AG08395 (cell line): ENCODE measurements at places on chromosomes 11 and 22.
A peak's percentile ranks its signal among the peaks of the same experiment; 100 is the strongest.

DNA sequence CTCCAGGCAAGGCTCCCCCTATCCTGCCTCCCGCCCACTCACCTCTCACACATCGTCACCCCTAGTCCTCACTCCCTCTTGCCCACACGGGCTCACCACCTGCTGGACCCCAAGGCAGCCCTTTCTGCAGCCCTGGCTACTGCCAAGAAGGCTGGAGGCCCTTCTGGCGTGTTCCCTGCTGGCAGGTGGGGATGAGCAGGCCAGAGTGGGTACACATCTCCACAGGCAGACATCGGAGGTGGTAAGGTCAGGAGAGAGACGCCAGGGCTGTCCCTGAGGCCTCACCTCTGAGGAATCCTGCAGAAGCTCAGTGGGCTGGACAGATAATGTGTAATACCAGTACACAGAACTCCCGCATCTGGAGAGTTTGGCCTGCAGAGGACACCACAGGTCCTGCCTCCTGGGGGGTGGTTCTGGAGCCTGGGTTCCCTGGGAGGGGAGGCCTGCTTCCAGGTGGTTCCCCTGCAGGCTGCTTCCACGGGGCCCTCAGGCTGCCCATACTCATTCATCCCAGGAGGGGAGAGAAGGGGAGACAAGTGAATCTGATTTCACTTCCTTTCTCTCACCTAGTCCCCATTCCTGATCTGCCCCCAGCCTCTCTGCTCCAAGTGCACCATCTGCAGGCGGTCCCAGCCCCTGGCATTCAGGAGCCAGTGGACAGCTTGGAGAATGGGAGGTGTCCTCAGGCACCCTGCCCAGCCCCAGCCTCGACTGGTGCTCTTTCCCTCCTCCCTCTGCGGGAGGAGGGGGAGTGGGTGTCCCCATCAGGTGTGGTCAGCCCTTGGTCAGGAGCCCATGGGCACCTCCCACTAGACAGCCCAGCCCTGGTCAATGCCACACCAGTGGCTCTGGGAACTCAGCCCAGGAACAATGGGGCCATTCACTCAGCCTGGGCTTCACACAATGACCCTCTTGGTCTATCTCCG is 6.1 kb upstream of the CHST1 start:
- DNase-seq: no peak

DNA sequence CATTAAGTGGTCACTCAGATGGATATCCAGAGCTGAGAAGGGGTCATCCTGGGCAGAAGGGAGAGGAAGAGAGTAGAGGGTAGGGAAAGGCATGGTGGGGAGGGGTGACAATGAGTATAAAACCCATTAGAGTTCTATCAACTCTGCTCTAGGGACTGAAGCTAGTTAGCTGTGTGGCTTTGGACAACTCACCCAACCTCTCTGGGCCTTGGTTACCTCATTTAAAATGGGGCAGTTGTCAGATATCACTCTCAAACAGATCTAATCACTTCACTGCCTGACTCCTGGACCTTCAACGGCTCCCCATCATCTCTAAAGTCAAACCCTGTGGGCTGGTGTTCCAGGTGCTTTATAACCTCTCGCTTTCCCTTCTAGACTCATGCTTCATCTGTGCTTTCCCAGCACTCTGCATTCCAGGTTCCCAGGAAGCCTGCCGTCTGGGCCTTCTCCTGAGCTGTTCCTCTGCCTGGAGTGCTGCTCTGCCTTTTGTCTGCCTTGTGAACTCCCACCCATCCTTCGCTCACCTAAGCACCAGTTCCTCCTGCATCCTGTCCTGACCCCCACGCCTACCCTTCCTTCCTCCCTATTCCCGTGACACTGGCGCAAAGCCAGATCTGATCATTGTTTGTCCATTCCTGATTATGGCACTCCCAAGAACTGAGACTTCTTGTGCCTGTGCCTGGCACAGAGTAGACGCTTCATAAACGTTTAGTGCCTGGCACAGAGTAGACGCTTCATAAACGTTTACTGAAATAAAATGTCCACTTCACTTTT is 22.3 kb upstream of the KCNJ11 start:
- no peak for DNase-seq

DNA sequence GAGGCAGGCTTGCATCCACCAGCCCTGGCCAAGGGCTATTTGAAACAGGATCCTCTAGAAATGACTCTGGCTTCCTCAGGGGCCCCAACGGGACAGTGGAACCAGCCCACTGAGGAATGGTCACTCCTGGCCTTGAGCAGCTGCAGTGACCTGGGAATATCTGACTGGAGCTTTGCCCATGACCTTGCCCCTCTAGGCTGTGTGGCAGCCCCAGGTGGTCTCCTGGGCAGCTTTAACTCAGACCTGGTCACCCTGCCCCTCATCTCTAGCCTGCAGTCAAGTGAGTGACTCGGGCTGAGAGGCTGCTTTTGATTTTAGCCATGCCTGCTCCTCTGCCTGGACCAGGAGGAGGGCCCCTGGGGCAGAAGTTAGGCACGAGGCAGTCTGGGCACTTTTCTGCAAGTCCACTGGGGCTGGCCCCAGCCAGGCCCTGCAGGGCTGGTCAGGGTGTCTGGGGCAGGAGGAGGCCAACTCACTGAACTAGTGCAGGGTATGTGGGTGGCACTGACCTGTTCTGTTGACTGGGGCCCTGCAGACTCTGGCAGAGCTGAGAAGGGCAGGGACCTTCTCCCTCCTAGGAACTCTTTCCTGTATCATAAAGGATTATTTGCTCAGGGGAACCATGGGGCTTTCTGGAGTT is 13.3 kb downstream of the IL10RA start:
- no peak for DNase-seq

GRCh38 chr11:112837162-112837826 is 123.9 kb upstream of the NCAM1 start:
- no peak for DNase-seq

DNA sequence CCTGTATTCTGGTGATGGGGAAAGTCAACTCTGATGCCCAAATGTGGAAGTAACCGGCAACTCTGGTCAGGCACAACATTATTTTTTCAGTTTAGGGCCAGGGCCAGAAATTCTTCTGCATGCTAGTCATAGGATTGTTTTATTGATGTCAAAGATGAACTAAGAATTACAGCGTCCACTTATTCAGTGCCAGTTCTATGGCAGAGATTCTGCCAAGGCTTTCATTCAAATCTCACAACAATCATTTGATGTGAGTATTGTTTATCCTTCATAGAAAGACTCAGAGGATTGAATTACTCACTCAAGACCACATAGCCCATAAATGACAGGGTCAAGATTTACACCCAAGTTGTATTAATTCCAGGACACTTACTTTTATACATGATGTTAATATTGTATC is 87.7 kb downstream of the TMPRSS5 start:
- peak; percentile 62 for DNase-seq

DNA sequence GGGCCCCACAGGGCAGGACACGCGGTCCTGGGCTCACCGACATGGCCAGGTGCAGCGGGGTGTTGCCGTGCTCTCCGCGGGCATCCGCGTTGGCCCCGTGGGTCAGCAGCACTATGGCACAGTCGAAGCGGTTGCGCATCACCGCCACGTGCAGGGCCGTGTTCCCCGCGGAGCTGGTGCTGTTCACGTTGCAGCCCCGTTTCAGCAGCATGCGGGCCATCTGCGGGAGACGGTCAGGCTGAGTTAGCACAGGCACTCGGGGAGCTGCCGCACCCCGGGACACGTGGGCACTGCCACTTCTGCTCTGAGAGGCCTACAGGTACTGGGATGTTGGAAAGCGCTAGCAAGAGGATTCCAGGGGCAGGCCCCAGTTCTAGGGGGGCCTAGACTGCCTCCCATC is 22.3 kb upstream of the BAIAP2L2 start:
- DNase-seq: no peak

- no peak for DNase-seq
These were observed 96.3 kb upstream of the RAB1B start for GRCh38 chr11:66172146-66172545.

DNA sequence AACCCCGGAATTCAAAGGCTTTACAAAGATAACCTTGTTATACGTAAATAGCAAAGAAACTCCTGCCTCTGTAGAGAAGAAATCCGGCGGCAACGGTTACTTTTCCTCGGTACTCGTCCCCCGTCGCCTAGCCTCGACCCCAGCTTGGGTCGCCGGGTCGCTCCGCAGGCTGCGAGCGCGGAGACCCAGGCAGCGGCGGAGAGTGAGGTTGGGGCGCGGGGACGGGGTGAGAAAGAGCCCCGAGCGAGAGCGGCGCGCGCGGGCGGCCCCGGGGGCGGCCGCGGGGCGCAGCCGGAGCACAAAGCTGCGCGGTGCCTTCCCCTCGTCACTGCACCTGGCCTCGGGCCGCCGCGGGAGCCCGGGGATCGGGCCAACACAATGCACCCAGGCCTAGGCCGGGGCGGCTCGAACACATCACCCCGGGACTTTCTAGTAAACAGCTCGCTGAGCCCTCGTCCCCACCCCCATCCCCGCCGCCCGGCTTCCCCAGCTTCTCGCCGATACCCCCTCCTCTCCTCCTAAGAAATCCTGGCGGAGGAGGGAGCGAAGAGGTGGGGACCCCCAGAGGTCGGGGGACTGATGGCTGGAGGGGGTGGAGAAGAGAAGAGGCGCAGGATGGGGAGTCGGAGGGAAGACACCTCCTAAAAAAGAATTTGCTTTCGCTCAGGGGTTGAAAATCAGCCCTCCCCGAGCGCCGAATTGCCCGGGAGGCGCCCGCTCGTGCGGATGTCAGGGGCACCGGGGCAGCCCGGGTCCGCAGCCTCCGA is 845 bp downstream of the MPPED2 start:
- peak; percentile 19 for DNase-seq

GRCh38 chr11:18299721-18300120 is 22.2 kb downstream of the HPS5 start:
- DNase-seq: no peak

DNA sequence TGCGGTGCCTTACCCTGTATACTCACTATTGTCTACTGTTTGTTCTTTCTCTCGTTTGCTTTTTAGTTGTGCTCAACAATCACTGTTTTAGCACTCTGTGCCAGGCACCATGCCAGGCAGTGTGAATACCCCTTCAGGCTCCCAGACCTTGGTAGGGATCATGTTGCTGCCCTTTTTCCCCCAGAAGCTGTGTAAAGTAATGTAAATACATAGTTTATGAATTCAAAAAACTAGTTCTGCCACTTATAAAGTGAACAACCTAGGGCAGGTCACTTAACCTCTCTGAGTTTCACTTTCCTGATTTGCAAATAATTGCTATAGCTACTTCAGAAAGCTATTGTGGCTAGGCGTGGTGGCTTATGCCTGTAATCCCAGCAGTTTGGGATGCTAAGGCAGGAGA is 81.0 kb upstream of the CTSC start:
- no peak for DNase-seq

DNA sequence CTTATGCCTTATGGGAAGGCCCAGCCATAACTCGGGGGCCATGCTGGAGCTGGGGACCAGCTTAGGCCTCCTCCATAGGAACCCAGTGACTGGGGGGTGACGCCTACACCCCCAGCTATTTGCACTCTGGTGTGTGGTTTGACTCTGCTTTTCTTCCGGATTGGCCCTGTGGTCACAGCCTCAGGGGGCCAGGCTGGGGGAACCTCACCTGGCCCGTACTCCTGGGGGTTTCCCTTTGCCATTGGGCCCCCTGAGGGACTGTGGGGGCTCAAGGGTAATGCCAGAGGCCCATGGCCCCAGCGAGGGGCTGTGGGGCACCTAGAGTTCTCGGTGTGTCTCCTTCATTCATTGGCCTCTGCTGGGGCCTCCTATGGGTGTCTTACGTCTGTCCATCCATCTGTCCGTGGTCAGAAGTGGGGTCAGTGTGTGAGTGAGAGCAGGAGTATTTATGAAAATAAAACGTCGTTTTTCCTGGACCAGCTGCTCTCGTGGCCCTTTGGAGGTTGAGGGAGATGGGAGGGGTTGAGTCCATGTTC is 6.3 kb upstream of the SH3BP1 start:
- DNase-seq: no peak

- no peak for DNase-seq
These were observed 22.7 kb downstream of the LRFN4 start for GRCh38 chr11:66879583-66879982.

- DNase-seq: peak; percentile 64
These were observed 467 bp downstream of the EPS8L2 start for GRCh38 chr11:706439-706956.

DNA sequence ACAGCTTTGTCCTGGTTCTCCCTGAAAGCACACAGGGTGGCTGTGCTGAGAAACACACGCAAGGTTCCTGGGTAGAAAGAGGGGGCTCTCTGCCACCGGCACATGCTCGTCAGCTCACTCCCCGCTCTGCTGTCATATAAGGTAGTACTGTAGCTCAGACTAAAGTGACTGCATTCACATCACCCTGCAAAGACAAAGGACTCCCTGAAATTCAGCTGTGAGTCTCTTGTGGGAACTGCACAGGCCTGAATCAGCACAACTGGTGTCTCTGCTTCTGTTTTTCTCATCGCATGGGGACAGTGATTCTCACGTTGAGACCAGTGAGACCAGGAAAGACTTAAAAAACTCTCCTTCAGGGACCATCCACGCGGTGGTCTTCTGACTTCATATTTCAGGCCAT is 124.1 kb upstream of the BID start:
- no peak for DNase-seq

- no peak for DNase-seq
These were observed 26.1 kb downstream of the B3GAT1 start for GRCh38 chr11:134385774-134386565.

- DNase-seq: no peak
These were observed 3.9 kb downstream of the CHST1 start for GRCh38 chr11:45661439-45662055.

DNA sequence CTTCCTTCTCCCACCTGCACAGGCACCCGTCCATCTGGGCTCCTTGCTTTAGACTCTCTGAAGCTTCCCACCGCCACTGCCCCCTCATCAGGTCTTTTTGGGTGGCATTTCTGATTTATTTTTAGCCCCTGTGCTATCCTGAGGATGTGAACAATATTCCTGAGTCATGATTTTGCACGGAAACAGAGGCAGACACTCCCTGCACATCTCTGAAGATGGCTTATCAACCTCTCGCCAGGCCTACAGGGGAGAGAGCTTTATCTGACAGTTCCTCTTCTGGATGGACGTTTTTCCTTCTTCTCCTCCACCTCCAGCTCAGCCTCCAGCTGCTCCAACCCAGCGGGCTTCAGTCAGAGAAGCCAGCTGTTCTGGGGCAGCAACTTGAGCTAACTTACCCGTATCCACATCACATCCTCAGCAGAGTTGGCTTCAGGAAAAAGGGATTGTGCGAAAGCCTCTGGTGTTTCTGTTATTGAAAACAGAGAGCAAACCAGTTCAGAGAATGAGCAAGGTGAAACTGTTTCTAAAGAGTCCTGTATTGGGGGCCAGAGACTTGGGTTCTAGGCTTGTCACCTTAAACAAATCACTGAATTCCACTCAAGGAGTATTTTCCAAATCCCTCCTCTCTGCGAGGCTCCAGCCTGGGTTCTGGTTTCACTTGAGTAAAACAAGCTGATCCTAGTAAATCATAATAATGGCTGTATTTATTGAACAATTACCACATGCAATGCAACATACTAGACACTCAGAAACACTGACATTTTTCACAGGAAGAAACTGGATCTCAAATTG is 33.1 kb upstream of the ETS1 start:
- no peak for DNase-seq

DNA sequence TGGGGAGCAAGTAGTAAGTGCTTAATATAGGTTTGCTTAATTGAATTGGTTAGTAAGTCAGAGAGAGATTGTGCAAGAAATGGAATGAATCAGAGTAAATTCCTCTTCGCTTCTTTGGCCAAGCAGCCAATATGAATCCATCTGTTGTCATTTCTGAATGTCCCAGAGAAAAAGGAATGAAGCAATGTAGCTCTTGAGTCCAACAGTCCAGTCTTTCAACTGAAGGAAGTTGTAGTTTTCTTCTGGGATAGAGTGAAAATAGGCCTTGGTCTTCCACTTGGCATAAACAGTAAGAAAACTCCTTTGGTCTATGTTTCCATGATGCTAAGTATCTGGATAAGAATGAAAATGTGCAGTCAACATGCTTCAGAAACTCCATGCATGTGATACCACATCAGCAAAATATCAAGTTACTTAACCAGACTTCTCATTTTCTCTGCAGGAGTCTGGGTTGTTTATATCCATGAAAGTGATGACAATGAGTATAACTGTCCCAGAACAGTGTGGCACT is 1.8 kb upstream of the FIBIN start:
- peak; percentile 80 for DNase-seq
